ENCODE measurements at places on chromosomes 7 and 10.

GRCh38 chr10:124469956-124470484 lies 8.4 kb downstream of the LHPP start:
- DNase-seq = no peak

DNA sequence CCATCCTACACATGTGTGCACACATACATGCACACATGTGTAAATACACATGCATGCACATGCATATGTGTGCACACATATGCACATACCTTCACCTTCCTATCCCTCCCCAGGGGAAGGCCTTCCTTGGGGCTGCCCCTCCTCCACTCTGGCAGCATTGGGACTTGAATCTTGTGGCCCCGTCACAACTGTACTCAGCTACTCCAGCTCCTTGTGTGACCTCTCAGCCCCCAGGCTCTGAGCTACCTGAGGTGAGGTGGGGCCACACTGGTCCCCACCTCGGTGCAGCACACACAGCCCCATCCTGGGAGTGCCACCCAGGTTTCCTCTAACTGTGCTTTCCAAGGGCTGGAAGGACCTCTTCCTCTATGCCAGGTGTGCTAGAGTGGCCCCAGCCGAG lies 116.0 kb downstream of the LHPP start:
- DNase-seq = no peak

DNA sequence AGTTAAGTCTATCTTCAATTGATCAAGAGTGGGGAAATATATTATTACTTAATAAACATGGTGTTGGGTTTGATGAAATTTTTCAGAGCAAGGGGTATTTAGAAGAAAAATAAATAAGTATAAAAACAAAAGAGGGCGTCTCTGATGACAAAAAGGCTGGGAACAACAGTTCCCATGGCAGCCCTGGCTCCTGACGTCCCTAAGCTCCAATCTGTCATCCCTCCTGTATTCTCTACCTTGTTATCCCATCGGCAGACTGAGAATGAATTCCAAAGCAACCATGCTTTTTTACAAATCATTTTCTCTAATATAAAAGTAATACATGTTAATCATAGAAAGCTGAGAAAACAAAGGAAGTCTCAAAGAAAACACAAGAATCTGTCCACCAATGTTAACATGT lies 55.5 kb downstream of the SORBS1 start:
- DNase-seq = no peak

- DNase-seq = peak; percentile 4
These were observed 50.2 kb upstream of the AKR1E2 start for GRCh38 chr10:4775808-4776207.

GRCh38 chr10:116208956-116209567 lies 63.9 kb downstream of the GFRA1 start:
- no peak for DNase-seq
